Hepatocyte (in vitro differentiated cells): ENCODE measurements at places on chromosomes 11 and 22. TPM values are rescaled to one million over a fixed set of nuclear protein-coding genes. Genes with fewer than 3 reads are reported as not detected.

DNA sequence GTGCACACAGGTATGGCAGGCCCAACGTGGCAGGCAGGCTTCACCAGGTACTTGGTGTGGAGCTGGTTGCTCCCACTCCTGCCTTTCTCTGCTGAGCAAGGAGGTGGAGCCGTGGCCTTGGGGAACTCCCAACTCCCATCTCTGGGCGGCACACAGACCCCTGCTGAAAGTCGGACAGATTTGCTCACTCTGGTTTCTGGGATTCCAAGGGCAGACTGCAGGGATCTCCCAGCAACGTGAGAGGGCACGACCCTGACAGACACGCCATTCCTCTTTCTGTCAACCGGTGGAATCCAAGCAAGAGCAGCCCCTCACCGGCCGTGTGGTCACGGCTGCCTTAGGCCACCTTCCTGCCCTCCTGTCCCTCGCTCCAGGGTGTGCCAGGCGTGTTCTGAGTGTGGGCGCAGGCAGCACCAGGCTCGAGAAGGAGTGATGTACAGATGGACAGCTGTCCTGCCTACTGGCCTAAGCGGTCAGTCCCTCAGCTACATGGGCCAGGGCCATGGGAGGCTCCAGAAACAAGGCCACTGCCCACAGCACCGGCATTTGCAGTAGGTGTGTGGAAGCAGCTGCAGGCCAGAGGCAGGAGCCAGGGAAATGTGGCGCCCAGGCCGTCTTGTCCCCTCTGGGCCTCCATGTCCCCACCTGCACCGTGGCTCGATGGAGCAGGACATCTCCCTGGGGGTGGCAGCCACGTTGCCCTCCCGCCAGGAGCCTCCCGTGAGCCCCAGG, 13.7 kb upstream of the PPARA start:
- H3K27me3 ChIP-seq: no peaks in the 10 kb centered on the region
- H3K27ac ChIP-seq: no peak overlapping the region
- H3K4me3 ChIP-seq: no peak overlapping the region
- H3K4me1 ChIP-seq: no peaks in the 10 kb centered on the region

DNA sequence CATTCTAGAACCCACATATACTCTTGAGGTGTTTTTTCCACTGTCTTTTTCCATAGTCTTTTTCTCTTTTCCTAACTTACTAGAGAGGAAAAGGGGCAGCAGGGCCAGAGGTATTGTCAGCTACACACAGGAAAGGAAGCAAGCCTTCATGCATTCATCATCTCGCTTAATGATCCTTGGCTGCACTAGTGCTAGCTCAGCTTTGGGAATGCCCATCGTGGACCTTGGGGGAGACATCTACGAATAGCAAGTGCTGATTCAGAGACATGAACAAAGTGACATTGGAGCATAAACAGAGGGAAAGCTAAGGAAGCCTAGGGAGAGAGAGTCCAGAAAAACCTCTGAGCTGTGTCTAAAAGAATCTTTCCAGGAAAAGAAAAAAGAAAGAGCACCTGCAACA, 466.3 kb upstream of the ARHGAP42 start:
- H3K4me1 ChIP-seq: no peaks in the 10 kb centered on the region
- H3K27ac ChIP-seq: no peak overlapping the region
- no peaks in the 10 kb centered on the region for H3K36me3 ChIP-seq
- H3K27me3 ChIP-seq: no peaks in the 10 kb centered on the region
- DNase-seq: no peak

DNA sequence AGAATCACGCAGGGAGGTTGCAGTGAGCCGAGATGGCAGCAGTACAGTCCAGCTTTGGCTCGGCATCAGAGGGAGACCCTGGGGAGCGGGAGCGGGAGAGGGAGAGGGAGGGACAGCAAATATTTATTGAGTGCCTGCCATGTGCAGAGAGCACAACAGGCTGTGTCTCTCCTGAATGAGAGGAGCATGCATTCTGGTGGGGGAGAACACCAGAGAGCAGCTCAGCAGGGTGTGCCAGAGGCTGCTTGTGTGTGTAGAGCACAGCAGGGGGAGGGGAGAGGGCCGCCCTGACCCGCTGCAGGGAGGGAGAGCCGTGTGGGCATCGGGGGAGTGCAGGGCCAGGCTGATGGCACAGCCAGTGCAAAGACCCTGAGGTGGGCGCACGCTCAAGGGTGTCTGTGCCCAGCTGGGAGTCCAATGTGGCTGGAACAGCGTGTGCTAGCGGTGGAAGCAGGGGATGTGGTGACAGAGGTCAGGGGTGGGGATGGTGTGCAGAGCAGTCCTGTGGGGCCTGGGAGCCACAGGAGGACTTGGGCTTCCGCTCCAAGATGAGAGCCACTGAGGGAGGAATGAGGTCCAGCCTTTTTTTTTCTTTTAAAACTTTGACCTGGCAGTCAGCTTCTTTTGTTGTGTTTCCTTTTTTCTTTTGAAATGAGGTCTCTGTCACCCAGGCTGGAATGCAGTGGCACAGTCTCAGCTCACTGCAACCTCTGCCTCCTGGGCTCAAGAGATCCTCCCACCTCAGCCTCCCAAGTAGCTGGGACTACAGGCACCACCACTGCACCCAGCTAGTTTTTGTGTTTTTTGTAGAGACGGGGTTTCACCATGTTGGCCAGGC, 12.0 kb downstream of the PPIL2 start:
- H3K27me3 ChIP-seq: no peaks in the 10 kb centered on the region
- peak; percentile 2 for DNase-seq
- no peak overlapping the region for H3K4me3 ChIP-seq
- H3K36me3 ChIP-seq: no peaks in the 10 kb centered on the region
- no peak overlapping the region for H3K27ac ChIP-seq

GRCh38 chr22:25623310-25623734, 58.8 kb downstream of the GRK3 start:
- no peaks in the 10 kb centered on the region for H3K27me3 ChIP-seq
- no peaks in the 10 kb centered on the region for H3K4me1 ChIP-seq
- H3K27ac ChIP-seq: no peak overlapping the region
- H3K4me3 ChIP-seq: no peak overlapping the region

DNA sequence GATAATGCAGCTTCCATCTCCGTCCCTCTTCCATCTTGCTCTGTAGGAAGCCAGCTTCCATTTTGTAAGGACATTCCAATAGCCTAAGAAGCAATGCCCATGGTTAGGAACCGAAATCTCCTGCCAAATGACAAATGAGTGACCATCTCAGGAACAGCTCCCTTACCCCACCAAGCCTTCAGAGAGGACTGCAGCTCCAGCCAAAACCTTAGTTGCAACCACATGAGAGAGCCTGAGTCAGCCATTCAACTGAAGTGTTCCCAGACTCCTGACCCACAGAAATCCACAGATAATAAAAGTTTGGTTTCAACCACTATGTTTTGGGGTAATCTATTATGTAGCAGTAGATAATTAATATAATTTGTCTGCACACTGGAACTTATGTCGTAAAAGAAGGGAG, 51.7 kb upstream of the LDLRAD3 start:
- H3K27ac ChIP-seq: no peak overlapping the region
- H3K27me3 ChIP-seq: no peaks in the 10 kb centered on the region
- no peaks in the 10 kb centered on the region for H3K36me3 ChIP-seq
- H3K4me1 ChIP-seq: peaks cover 12% of the 10 kb centered on the region
- DNase-seq: no peak

The CASP1 gene
- total RNA-seq: 2.0 and 9.7 TPM in 2 replicates

The FGF19 gene
- 0.16 and 1.0 TPM in 2 replicates for total RNA-seq
